ENCODE measurements at places on chromosomes 2 and 18.

DNA sequence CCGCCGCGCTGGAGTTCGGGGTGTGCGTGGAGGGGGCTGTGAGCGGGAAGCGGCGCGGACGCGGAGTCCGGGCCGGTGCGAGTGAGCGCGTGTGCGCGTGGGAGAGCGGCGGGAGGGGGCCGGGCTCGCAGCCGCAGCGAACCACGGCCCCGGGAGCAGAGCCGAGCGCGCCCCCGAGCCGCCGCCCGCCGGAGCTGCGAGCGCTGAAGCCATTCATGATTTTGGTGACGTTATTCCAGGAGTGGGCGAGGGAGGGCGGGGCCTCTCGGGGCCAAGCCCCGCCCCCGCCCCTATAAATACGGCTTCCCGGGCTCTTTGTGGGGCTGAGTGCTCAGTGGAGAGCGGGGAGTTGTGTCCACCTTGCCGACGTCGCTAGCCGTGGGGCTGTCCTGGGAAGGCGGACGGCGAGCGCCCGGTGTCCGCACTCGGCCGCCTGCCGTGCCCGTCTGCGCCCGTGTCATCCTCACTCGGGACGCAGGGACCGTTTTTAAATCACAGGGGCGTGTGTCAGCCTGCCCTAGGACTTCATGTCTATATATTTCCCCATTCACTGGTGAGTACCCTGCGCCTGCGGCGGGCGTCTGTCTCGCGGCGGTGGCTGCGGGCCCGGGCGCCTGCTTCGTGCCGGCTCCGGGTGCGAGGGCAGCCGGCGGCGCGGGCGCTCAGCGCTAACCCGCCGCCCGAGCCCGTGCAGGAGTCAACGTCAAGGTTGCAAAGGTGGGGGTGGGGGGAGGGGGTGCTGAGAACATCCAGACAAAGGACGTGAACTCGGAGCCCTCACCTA, at the start of gene LBH:
TSS of gene LBH (plus strand) at position 323 of the 784 bp plus-strand sequence. CDS start at position 528, 205 bp downstream.
- peak; percentile 79 for DNase-seq

- DNase-seq: no peak
These were observed 697.1 kb upstream of the CELF4 start for GRCh38 chr18:38262661-38263060.

GRCh38 chr18:75307530-75307929, 96.9 kb downstream of the TSHZ1 start:
- no peak for DNase-seq

DNA sequence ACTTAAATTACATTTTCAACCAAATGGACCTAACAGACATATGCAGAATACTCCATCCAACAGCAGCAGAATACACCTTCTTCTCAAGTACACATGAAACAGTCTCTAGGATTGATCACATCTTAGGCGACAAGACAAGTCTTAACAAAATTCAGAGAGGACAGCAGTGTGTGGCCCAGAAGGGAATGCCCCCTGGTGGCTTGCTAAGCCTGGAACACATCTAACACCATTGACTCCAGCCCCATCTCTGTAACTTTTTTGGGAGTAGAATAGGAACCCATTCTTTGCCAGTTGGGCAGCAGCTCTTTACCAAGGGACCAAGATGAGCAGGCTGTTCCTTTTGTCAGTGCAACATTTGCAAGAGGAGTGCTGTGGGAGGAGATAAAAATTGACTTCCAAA, 249.9 kb downstream of the PLCL1 start:
- no peak for DNase-seq

DNA sequence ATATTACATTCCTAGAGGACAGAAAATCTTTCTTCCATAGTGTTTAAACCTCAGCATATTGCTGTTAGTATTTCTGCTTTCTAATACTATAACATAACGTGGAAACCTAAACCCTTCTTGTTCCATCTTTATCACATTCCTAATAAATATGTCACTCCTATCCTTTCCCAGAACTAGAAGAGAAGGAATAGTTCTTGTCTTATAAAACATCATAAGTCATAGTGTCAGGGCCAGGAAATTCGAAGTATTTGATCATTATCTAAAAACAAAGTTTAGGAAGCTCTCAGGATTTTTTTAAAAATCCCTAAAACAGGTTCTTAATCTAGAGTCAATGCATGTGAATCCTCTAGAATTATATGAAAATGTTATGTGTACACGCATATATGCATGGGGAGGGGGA, 2.0 kb downstream of the NHEJ1 start:
- no peak for DNase-seq

DNA sequence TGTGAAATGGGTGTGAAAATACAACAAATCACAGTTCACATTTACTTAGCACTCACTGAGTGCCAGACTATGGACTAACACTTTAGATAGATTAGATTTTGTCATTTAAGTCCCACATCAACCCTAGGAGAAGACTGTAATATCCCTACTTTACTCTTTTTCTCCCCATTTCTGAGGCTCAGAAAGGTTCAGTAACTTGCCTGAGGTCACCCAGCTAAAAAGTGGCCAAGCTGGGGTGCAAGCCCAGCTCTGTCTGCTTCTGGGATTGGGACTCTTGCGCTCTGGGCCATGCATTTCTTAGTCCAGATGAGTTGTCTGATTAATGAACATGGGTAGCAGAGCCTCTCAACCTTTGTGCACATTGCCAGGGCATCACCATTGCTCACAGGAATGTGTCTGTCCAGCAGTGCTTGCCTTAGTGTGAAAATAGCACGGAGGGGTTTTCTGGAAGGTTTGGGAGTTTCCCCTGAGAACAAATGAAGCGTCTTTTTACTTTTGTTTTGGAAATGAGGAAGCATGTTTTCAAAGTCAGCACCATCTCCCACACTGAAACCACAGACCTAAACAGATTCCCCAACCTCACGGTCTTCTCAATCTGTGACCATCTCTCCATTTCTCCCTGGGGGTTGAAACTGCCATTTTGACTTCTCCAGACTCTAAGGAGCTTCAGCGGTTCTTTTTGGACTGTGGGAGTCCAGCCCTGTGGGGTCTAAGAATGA, 31.9 kb downstream of the NRP2 start:
- DNase-seq: no peak

- DNase-seq: no peak
These were observed 73.8 kb upstream of the EML6 start for GRCh38 chr2:54649633-54650032.

GRCh38 chr2:130352237-130352636, 3.6 kb upstream of the PTPN18 start:
- no peak for DNase-seq

DNA sequence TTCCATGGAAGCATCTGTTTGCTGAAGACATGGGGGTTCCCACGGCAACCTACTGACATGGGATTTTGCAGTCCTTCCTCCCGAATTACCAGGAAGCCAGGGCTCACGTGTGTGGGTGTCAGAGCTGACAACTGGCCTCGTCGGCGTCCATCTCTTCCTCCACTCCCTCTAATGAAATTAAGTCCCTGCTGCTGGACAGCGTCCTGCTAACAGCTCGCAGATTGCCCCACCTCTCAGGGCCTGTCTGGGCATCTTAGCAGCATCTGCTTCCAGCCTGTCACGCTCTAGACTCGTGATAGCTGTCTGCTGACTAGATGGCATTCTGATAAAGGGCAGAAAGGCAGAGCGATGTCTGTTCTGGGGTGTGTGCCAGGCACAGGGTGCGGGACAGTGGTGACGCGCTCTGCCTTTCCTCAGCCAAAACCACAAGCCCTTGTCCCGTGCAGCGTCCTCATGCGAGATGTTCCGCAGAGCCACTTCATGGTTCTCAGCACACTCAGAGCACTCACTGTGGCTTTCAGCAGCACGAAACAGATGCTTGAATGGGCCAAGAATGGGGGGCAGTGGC, 161.1 kb downstream of the ARL4C start:
- DNase-seq: peak; percentile 60

DNA sequence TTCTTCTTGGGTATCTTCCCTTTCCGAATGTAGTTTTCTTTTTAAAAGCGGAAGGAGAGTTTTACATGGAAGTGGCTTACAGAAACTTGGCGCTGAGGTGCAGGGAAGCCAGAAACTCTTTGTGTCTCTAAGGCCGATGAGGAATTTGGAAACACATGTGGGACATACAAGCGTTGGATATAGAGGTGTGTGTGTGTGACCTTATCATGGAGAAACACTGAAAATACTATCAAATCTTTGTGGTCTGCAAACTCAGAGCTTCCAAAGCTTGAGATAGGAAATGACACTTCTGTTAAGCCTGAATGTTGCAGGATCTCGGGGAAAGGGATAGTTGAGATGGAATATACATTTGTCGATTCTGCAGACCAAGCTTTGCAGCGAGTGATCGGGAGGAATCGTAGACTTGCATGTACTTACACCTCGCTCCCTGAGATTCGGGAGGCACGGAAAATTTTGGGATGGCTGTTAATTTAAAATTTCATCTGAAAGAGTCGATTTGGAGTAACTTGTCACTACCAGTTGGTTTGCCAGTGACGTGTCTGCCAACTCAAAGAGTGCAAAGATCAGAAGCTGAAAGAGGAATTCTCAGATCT, 1.0 kb downstream of the NAB1 start:
- DNase-seq: peak; percentile 43

GRCh38 chr2:237720957-237721356, 77.6 kb upstream of the RBM44 start:
- no peak for DNase-seq

DNA sequence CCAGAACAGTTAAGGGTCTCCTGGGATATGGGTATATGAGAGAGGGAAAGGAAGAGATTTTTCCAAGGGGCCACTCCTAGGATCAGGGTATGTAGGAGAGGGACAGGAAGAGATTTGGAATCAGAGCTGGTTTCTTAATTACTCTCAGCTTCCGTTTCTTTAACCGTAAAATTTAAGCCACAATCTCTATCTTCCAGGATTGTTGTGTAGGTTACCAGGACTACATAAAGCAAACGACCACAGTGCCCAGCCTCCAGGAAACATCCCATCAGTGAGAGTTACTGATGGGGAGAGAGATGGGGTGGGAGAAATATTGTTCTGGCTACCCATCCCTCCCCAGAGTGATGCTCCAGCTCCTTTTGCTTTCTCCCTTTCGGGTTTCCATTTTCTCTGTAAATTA, 114.6 kb upstream of the THUMPD2 start:
- DNase-seq: no peak

- no peak for DNase-seq
These were observed 24.1 kb downstream of the FIGN start for GRCh38 chr2:163711699-163712098.

GRCh38 chr2:150008901-150009300, 421.3 kb upstream of the MMADHC start:
- no peak for DNase-seq

GRCh38 chr2:122323927-122324326, 568.5 kb downstream of the TSN start:
- no peak for DNase-seq

GRCh38 chr18:13375302-13376255, 157.0 kb downstream of the LDLRAD4 start:
- no peak for DNase-seq

- DNase-seq: no peak
These were observed 30.5 kb upstream of the SNED1 start for GRCh38 chr2:240967681-240968621.

DNA sequence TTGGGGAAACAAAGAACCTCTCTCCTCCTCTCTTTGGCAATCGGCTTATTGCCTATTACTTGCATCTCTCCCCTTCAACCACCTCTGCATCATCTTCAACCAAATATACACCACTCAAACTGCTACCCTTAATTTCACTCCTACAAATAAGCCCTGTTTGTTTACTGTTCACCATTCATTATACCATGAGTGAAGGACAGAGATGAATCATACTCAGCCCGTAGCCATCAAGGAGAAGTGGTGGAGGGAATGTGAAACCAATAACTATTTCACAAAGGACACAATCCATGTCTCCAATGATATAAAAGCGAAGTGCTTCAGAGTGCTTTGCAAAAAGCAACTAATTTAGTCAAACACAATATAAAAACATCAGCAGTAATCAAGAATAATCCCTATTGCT, 76.8 kb downstream of the CACNB4 start:
- DNase-seq: peak; percentile 34

GRCh38 chr2:200679535-200679934, 93.7 kb downstream of the AOX1 start:
- DNase-seq: no peak

GRCh38 chr2:23607925-23608324, 222.9 kb downstream of the KLHL29 start:
- no peak for DNase-seq

- DNase-seq: no peak
These were observed 103.4 kb upstream of the MSH2 start for GRCh38 chr2:47299555-47299954.

- peak; percentile 64 for DNase-seq
These were observed 131.4 kb downstream of the VWC2L start for GRCh38 chr2:214542295-214542694.

DNA sequence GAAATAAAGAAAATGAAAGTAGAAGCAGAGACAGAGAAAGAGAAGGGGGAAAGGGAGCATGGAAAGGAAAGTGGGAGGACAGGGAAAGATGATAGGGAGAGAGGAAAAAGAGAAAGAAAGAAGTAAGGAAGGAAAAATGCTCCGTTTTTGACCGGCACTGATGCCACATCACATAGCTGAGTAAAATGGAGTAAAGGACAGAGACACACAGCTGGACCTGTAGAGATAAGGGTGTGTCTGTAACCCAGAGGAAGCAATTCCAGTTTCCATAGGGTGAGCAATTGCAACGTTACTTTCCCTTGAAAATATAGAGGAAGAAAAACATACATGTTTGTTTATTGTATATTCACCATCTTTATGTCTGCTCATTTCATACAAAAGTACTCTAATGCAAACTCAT, 1866.9 kb upstream of the PIK3C3 start:
- DNase-seq: no peak

GRCh38 chr2:44100351-44100750, 68.3 kb upstream of the PPM1B start:
- no peak for DNase-seq

DNA sequence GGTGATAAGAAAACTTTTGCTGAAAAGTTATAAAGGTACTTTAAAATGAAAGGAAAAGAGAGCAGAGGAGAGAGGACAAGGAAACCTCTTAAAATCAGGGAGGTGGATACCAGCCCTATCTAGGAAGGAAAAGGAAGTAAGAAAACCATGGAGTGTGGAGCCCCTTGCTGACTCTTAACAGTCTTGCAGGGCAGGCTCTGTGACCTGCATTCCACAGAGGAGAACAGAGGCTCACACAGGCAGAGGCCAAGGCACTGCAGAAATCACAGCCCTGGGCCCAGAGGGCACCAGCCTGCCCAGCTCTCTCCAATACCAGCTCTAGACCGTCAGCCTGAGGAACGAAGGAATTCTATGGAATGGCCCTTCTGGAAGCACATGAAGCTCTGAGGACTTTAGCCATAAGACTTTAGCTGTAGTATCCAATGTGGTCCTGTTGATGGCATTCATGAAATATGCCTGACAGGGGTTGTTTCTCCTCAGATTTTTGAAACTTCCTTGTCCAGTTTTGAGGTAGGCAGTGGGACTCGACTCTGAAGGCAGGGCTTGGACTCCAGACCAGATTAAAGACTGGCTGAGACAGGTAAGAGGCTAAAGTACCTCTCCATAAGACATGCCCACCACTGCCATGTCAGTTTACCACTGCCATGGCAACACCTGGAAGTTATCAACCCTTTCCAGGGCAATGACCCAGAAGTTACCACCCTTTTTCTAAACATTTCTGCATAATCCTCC, 216.3 kb downstream of the ANAPC1 start:
- no peak for DNase-seq

DNA sequence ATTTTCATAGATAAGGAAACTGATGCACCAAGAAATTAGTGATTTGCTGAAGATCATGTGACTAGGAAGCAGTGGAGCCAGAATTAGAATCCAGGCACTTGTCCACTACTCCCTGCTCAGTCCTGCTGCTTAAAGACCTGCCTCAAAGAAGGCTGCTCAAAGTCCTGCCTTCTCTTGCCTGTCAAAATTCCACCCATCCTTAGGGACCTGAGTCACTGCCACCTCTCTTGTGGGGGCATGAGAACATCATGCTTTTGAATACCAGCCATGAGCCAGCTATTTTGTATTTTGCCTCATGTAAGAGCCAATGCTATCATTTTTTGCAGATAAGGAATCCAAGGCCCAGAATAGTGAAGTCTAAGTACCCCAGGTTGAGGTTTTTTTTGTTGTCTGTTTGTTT, 47.1 kb downstream of the DDX1 start:
- DNase-seq: no peak
